ENCODE measurements at places on chromosomes 6 and 20. TPM values are rescaled to one million over a fixed set of nuclear protein-coding genes. Genes with fewer than 3 reads are reported as not detected.

DNA sequence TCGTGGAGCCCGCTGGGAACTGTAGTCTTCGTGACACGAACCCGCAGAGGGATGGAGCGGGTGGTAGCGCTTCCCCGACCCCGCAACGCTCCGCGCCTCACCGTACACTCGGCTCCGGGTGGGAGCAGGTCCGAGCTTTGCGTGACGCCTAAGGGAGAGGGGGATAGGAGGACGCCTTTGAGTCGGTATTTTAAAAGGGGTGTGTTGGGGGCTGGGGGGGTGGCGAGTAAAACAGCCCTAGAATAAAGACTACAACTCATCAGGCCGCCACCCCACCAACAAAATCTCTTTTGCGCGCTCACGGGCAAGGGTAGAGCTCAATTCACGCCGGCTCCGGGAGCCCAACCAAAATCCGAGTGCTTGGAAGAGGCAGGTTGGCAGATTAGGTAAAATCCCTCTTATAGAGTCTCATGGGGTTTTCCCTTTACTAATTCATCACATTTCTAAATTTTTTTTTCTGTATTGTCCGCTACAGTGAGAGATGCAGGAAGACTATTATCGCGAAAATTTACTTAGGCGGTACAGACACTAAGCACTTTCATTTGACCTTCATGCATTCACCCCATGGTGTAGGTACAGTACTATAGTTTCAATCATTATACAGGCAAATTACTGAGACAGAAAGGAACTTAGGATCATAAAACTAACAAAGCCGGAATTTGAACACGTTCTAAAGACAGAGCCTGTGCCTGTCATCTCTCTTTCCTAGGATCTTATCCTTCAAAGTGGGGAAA, 706 bp upstream of the SNX14 start:
- H3K4me3 ChIP-seq: peak overlapping the region; percentile 69
- peaks cover 28% of the 10 kb centered on the region for H3K4me1 ChIP-seq

Gene PLA2G7
- polyA plus RNA-seq: 6.6 TPM

DNA sequence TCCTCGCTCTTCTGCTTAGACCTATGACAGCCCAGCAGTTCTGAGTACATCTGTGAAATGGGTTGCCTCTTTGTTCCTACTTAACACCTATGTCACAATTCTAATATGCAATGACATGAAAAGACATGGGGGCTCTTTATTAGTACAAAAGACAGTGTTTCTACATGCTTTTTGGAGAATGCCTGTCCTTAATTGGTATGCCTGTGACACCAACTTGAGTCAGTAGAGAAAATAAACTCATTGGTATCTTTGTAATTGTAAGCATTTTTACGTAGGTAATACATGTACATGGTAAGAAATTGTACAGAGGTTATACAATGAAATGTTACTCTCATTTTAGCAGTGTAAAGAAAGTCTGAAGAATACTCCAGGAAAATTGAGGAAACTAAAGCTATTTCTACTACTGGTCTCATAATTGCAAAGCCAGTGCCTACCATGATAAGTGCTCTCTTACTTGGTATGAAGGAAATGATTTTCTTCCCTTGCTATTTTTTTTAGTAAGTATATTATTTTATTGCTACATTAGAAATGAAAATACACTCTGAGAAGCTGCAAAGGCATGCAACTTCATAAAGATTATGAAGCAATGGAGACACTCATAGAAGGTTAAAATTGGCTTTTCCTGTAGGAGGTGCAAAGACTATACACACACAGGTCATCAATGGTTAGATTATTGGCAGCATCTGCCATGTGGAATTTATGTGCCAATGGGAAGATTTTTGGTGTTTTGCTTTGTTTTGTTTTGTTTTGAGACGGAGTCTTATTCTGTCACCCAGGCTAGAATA, 4.9 kb upstream of the EEF1A1 start:
- no peaks in the 10 kb centered on the region for H3K27me3 ChIP-seq
- no peak overlapping the region for H3K4me3 ChIP-seq
- no peak for DNase-seq
- H3K36me3 ChIP-seq: no peaks in the 10 kb centered on the region
- no peaks in the 10 kb centered on the region for H3K4me1 ChIP-seq
- H3K27ac ChIP-seq: no peak overlapping the region

DNA sequence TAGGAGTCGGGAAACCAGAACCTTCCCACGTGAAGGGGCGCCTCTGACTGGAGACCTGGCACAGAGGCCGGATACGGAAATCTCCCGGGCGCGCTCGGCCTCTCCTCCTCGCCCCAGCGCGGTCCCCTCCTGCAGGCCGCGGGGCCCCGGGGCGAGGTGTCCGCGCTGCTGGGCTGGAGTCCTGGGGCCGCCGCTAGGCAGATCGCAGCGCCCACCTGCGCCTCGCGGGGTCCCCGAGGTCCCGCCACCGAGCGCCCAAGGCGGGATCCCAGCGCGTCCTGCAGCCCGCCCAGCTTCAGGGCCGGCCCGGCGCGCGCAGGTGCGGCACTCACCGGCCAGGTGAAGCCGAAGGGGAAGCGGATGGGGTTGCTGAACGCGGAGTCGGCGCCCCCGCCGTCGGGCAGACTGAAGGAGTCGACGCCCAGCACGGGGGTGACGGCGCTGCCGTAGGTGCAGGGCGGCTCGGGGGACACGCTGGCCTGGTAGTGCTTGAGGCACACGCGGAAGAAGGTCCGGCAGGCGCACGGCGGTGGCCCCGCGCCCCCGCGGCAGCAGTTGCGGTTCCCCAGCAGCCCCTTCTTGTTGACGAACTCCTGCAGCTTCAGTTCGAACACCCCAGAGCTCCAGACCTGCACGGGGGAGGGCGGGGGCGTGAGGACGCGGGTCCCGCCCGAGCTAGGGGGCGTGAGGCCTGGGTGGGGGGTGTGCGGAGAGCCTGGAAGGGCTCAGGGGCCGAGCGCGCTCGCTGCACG, 1.5 kb downstream of the DLL1 start:
- peaks cover 71% of the 10 kb centered on the region for H3K27me3 ChIP-seq
- H3K36me3 ChIP-seq: no peaks in the 10 kb centered on the region
- H3K4me3 ChIP-seq: peak overlapping the region; percentile 48
- peak; percentile 62 for DNase-seq
- H3K4me1 ChIP-seq: peaks cover 45% of the 10 kb centered on the region

- H3K36me3 ChIP-seq: no peaks in the 10 kb centered on the region
- H3K4me3 ChIP-seq: no peak overlapping the region
- no peaks in the 10 kb centered on the region for H3K27me3 ChIP-seq
These were observed 152.6 kb downstream of the DNAH8 start for GRCh38 chr6:38867726-38868125.

- no peak overlapping the region for H3K4me3 ChIP-seq
- no peaks in the 10 kb centered on the region for H3K27me3 ChIP-seq
- no peaks in the 10 kb centered on the region for H3K4me1 ChIP-seq
- peak; percentile 70 for DNase-seq
These were observed 89.6 kb upstream of the NHSL1 start for GRCh38 chr6:138588805-138589434.

DNA sequence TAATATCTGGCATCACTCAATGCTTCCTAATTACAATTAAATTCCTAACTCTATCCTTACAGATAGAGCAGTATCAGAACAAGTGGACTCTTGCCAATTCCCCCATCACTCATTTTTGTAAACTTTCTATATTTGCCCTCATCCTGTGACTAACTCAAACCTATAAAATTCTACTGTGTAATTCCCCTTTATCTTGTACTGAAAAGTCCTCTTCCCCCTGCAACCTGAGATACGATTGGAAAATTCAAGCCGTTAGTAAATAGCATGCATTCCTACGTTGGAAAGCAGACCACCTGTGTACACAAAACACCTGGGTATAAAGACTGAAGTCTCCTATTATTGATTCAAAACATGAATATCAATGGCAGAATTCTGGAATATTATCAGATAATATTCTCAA, 70.4 kb upstream of the KCNQ5 start:
- no peak for DNase-seq
- H3K4me3 ChIP-seq: no peak overlapping the region
- H3K36me3 ChIP-seq: no peaks in the 10 kb centered on the region
- H3K27ac ChIP-seq: no peak overlapping the region

- H3K4me1 ChIP-seq: no peaks in the 10 kb centered on the region
- no peaks in the 10 kb centered on the region for H3K27me3 ChIP-seq
- peaks cover 6% of the 10 kb centered on the region for H3K36me3 ChIP-seq
- peak; percentile 62 for DNase-seq
- H3K27ac ChIP-seq: no peak within 1 kb of the TSS
- H3K4me3 ChIP-seq: peak within 1 kb of the TSS; percentile 29
These were observed at the start of gene TNFRSF6B for GRCh38 chr20:63696628-63697356. Gene TNFRSF6B, plus strand, starts transcription at chr20:63696652. Its CDS starts 116 bp downstream, at chr20:63696768.

GRCh38 chr6:52588087-52588709, 11.3 kb upstream of the TRAM2 start:
- H3K36me3 ChIP-seq: no peaks in the 10 kb centered on the region
- H3K27ac ChIP-seq: no peak overlapping the region
- no peaks in the 10 kb centered on the region for H3K4me1 ChIP-seq
- H3K4me3 ChIP-seq: no peak overlapping the region
- H3K27me3 ChIP-seq: no peaks in the 10 kb centered on the region

GRCh38 chr20:33499355-33499754, 9.5 kb downstream of the CBFA2T2 start:
- H3K36me3 ChIP-seq: no peaks in the 10 kb centered on the region
- H3K27me3 ChIP-seq: no peaks in the 10 kb centered on the region
- DNase-seq: no peak
- peaks cover 54% of the 10 kb centered on the region for H3K4me1 ChIP-seq
- no peak overlapping the region for H3K4me3 ChIP-seq

DNA sequence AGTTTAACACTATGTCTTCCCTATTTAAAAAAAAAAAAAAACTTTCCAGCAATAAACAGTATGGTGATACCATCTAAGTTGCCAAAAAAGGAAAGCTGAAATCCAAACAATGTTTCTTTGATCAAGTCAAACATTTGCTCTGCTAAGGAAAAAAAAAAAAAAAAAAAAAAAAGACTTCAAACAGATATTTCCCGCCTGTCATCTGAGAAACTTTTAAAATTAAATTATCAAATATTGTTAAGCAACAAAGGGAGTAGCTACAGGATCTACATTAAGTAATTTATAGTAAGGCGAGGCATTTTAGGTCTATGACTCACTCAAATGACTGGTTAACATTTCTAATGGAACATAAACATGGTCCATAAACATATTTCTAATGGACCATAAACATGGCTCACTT, 121.2 kb downstream of the DST start:
- H3K4me1 ChIP-seq: peaks cover 73% of the 10 kb centered on the region
- H3K27ac ChIP-seq: peak overlapping the region; percentile 76
- H3K4me3 ChIP-seq: no peak overlapping the region
- DNase-seq: no peak
- no peaks in the 10 kb centered on the region for H3K27me3 ChIP-seq

GRCh38 chr6:105936972-105937371, 149.2 kb upstream of the PRDM1 start:
- no peaks in the 10 kb centered on the region for H3K36me3 ChIP-seq
- DNase-seq: no peak
- H3K27me3 ChIP-seq: no peaks in the 10 kb centered on the region
- no peak overlapping the region for H3K27ac ChIP-seq

- no peaks in the 10 kb centered on the region for H3K27me3 ChIP-seq
- no peak for DNase-seq
- peaks cover 24% of the 10 kb centered on the region for H3K36me3 ChIP-seq
- H3K4me3 ChIP-seq: no peak overlapping the region
These were observed 116.5 kb downstream of the DST start for GRCh38 chr6:56525974-56526789.

Gene VWA7
- polyA plus RNA-seq: 6.0 TPM

DNA sequence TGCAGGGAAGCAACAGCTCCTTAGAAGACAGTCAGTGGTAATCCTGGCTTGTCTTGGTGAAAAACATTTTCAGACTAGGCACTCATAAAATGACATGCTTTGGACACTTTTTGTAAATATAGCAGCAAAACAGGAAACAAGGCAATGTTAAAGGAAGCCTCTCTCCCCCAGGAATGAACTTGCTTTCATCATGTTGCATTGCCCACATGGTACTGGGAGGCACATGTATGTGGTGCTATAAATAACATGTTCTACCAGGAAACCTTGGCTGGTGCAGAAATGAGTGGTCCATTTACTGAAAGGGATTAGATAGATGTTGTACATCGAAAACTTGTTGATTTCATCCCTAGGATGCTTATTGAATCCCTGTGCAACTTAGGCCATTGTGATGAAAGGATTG, 121.4 kb upstream of the RREB1 start:
- no peak for DNase-seq
- H3K27ac ChIP-seq: no peak overlapping the region
- no peaks in the 10 kb centered on the region for H3K4me1 ChIP-seq
- no peak overlapping the region for H3K4me3 ChIP-seq

GRCh38 chr20:23413862-23414422, 7.3 kb downstream of the NAPB start:
- no peaks in the 10 kb centered on the region for H3K36me3 ChIP-seq
- H3K4me1 ChIP-seq: peaks cover 52% of the 10 kb centered on the region
- DNase-seq: no peak
- H3K4me3 ChIP-seq: no peak overlapping the region
- no peak overlapping the region for H3K27ac ChIP-seq

GRCh38 chr6:22471132-22471690, 98.2 kb upstream of the HDGFL1 start:
- no peak overlapping the region for H3K4me3 ChIP-seq
- no peak overlapping the region for H3K27ac ChIP-seq
- H3K27me3 ChIP-seq: no peaks in the 10 kb centered on the region
- H3K4me1 ChIP-seq: peaks cover 19% of the 10 kb centered on the region

DNA sequence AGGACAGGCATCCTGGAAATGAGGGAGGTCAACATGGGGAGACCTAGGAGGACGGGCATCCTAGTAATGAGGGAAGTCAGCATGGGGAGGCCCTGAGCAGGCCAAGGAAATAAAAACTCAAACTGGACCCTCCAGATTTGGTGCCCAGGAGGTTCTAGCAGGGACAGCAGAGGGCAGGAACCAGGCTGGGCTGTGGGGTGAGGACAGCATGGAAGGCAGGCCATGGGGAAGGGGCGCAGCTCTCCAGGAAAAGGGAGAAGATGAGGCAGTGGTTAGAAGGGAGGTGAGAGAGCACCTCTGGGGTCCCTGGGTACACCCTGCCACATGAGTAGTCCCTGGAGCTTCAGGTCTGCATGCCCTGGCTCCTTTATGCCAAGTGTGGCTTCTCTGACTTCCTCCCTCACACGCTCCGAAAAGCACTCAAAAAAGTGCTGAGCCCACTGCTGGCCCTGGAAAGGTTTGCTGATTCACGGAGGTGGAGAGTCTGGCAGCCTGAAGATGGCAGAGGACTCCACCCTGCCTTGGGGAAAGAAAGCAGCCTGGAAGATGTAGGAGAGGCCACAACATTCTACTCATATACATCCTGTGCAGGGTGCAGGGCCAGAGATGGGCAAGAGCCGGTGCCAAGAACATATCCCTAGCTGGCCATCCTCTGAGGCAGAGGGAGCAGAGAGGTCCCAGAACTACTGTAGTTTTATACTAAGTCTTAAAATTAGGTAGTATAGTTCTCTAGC, 154.9 kb downstream of the MRPL14 start:
- no peaks in the 10 kb centered on the region for H3K36me3 ChIP-seq
- peaks cover 34% of the 10 kb centered on the region for H3K4me1 ChIP-seq
- H3K27ac ChIP-seq: peak overlapping the region; percentile 77
- no peak overlapping the region for H3K4me3 ChIP-seq
- DNase-seq: no peak

Measured in sigmoid colon (tissue), 7 donors.